AG08395 (cell line): ENCODE measurements at places on chromosomes 4 and X.

DNA sequence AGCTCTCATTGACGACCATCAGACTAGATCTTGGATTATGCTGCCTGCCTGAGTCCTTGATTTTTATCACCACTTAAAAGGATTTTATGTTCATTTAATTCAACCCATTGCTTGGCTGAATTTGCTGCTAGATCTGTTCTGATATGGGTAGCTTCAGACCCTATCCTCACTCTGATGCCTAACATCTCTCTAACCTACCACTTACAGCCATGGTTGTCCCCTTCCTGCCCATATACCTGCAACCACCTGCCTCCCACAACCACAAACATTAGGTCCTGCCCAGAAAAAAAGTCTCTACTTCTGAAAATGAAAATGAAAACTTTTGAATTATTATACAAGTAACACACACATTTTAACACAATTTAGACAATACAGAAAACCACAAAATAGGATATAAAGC lies 310.8 kb downstream of the HNRNPD start:
- DNase-seq: no peak

GRCh38 chrX:29640106-29640505 lies 575.3 kb upstream of the MAGEB2 start:
- DNase-seq: no peak

GRCh38 chr4:129532573-129532972 lies 436.6 kb downstream of the C4orf33 start:
- DNase-seq: no peak

DNA sequence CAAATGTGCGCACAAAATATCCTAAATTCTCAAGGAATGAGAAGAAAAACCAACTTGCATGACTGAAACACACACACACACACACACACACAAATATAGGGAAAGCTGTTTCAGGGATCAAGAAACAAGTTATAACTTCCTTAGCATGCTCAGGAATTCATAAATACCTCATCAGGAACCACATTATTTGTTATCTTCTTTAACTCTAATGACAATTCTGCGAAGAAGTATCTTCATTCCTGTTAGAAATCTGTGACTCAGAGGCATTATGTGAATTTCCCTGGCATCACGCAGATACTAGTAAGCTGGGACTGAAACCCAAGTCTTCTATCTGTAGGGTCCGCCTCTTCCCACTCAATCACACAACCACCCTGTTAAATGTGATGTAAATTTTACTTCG lies 30.3 kb downstream of the TMPRSS11A start:
- DNase-seq: no peak

- DNase-seq: no peak
These were observed 42.8 kb downstream of the PCGF3 start for GRCh38 chr4:748461-748860.

DNA sequence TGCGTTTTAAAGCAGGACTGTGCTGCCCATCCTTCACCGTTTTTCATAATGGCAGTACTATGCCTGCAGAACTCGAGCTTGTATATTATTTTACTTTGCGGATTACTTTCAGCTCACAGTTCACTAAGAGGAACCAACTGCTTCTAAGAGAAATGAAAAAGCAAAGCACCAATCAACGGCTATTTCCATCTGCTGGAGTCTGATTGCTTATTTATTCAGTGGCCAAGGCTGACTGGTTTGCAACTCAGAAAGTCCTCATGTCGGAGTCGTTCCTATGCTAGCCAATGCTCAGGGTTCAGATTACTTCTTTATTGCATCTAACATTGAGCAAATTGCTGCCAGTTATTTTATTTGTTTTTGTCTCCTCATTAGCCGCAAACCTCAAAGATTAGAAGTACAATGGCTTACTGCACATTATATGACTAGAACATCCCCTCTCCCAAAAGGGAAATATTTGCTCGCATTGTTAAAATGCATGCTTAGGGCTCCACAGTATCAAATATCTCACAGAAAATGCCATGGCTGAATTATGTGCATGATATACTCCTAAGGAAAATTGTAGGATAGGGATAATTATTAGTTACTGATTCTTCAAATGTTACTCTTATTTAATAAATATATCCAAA lies 1628.2 kb upstream of the ADGRL3 start:
- DNase-seq: no peak

- DNase-seq: no peak
These were observed 95.4 kb upstream of the FRG1 start for GRCh38 chr4:189845145-189845846.

- DNase-seq: no peak
These were observed 481.5 kb downstream of the PACRGL start for GRCh38 chr4:21181716-21182115.

DNA sequence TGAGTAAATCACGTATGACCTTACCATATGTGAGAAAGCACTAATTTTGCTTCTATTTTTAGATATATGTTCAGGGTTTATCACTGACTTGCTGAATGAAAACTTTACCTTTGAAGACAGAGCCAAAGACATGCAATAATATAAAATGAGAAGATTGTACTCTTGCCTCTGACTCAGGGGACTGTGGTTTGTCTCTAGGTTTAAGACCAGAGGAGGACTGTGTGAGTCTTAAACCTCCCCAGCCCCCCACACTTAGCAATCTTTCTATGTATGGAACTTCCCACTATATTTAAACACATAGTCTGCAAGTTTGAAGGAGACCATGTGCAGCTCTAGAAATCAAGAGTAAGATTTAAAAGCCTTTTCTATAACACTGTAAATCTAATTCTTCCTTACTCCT lies 368.7 kb upstream of the FAM241A start:
- DNase-seq: peak; percentile 27

DNA sequence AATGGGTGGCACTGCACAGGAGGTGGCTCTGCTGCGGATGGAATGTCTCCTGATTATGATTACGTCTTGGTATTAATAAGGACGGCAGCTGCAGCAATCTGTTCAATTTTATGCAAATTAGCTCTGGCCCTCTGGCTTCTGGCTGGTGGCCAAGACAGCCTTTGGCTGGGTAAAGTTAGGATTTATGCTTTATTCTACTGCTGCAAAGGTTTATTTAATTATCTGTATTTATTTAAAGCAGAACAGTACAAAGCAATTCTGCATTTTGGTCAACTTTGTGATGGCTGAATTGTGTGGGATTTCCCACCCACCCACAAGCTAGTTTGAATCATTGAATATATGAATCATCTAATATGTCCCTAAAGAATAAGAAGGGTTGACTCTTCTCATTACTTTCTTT lies 745.6 kb upstream of the FAM241A start:
- DNase-seq: no peak

GRCh38 chrX:9293903-9294302 lies 171.0 kb upstream of the TBL1X start:
- no peak for DNase-seq

GRCh38 chrX:28625223-28625622 lies 38.0 kb downstream of the IL1RAPL1 start:
- DNase-seq: no peak

DNA sequence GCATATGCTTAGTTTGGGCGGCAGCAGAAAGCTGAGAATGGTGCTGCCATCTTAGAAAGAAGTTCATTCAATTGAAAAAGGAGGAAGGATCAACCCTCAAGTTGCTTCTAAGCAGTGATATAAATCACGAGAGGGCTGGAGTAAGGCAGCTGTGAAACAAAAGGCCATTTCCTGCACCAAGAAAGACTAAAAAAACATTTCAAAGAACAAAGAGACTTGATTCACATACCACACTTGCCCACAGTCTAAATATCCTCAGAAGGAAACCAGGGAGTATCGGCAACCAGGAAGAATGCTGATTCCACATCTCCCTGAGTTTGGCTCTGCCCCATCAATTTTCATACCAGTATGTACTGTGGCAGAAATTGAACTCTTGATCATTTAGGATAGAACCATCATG lies 240.1 kb downstream of the OPHN1 start:
- DNase-seq: no peak

DNA sequence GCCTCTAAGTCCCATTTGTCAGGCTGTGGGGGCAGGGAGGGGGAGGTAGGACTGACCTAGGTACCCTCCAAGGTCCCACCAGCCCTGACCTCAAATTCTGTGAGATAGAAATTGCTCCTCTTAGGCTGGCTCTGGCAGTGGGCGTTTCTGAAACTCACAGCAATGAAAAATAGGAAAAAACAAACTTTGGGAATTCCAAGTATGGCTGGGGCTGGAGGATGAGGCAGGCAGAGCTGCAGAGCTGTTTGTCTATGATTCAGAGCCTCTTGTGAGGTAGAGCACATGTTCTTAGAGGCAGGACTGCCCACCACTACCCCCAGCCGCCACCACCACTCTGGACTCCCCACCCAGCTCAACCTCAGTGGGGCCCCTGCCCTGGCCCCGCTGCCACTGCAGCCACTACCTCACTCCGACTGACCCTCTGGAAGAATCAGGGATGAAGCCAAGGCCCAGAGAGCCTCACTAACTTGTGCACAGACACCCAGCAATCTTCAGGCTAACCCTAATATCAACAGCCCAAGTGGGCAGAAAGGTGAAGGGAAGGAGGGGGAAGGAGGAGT lies 98.2 kb downstream of the PJA1 start:
- no peak for DNase-seq

DNA sequence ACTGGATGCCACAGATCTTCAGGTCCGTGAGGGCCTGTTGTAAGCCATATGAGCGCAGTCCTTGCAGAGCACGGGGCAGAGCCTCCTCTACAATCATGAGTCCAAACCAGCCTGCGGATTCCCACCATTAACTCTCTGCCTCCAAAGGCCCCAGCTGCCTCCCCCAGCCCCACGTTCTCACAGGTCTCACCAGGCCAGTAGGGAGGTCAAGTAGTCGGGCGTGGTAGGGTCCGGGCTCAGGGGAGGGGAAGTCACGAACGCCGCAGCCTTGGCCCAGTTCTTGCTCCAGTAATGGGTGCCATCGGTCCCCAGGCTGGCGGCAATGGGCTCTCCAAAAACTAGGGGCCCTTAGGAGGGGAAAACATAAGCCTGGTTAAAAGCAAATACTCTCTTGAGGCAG lies 53.6 kb downstream of the CRMP1 start:
- no peak for DNase-seq

DNA sequence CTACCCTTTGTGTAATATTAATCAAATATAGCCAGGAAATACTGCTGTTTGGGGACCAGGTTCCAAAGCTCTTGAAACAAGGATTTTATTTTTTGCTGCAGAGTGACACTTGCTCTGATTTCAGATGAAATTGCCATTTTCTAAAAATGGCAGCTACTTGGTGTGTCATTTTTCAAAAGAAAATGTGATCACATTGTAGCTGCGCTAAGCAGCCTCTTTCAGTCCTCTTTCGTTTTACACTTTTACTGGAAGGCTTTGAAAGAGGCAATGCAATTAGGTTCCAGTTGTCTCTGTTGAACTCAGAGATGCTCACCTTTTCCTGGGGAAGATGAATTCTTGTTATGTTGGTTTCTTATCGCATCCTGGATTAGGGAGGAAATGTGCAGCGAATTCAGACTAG lies 85.1 kb downstream of the CT47B1 start:
- DNase-seq: no peak

DNA sequence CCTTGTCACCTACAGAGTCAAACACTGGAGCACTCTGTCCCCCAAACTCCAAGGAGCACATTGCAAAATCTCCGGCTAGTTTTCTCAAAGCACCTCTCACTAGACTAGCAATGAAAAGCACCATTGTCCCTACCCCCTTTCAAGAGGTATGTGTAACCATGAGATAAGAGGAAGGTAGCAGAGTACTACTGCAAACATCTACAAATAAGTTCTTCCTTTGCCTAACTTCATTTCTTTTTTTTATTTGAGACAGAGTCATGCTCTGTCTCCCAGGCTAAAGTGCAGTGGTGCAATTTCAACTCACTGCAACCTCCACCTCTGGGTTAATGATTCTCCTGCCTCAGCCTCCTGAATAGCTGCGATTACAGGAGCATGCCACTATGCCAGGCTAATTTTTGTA lies 17.7 kb downstream of the PPP4R3C start:
- no peak for DNase-seq

- DNase-seq: no peak
These were observed 40.9 kb downstream of the JADE3 start for GRCh38 chrX:46953137-46953527.

GRCh38 chr4:69881173-69881773 lies 21.3 kb upstream of the SULT1E1 start:
- peak; percentile 43 for DNase-seq

DNA sequence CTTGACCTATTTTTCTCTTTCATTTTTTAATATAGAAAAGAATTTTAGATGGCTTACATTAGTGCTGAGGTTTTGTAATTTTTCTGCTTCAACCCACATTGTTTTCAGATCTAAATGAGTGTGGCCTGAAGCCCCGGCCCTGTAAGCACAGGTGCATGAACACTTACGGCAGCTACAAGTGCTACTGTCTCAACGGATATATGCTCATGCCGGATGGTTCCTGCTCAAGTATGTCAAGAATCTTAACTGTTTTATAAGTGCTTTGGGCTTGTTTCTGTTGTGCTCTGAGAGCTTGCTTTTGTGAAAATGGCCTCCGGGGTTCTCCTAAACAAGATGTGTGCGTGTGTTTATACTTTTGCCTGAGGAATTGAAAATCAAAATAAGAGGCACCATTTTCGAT lies 41.6 kb downstream of the NPNT start:
- no peak for DNase-seq

DNA sequence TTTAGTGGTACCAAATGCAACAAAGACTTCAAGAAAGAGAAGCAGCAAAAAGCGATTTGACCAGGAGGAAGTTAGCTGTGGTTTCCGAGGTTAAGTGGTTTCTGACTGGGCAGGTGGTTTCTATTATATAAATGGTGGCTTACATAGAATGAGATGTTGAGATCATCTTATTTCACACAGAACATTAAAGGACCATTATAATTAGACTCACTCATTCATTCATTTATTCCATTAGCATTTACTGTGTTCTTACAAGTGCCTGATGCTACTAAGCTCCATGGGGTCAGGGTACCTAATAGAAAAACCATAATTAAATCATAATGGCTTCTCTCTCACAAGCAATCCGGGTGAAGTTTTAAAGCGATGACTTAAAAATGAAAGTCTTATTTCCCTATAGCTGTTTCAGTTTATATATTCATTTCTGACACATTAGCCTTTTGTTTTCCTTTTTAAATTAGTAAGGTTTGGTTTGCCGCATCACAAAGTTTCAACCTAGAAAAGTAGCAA lies 10.6 kb downstream of the TSPAN6 start:
- DNase-seq: no peak

- no peak for DNase-seq
These were observed 794.8 kb upstream of the LCORL start for GRCh38 chr4:18816228-18816895.

- DNase-seq: no peak
These were observed 534.7 kb downstream of the KCNIP4 start for GRCh38 chr4:21413807-21414370.
